Hypothalamus (tissue), 51 donors: ENCODE measurements at places on chromosomes 12 and 14.

- DNase-seq, result no peak
Observed at GRCh38 chr12:123384318-123384993, 524 bp downstream of the KMT5A start.

GRCh38 chr14:23709923-23710322 is 73.8 kb downstream of the DHRS2 start:
- DNase-seq, result no peak

- DNase-seq, result no peak
Observed at GRCh38 chr14:58414845-58415244, 12.5 kb downstream of the TIMM9 start.

DNA sequence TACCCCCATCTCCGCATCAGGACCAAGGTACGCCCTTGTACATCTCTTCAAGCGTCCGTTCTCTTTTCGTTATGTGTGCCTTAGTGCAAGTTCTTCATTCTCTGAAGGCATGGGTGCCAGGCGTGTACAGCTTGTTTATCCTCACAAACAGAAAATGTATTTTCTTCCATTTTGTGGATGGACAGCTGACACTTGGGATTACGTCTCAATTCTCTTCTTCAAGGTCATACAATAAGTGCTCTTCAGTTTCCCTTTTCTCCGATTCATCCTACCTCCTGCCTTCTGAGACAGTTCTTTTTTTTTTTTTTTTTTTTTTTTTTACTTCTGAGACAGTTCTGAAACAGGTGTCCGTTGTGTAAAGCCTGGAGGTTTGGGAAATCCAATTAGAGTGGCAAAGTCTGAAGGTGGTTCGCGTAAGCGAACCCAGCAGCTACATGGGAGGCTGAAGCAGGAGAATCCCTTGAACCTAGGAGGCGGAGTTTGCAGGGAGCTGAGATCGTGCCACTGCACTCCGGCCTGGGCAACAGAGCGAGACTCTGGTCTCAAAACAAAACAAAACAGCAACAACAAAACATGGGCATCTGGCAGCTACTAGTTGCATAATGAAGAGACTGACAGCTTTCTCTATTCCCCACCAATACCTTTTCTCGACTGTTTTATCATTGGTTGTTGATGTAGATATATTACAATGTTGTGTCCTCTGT is 734 bp downstream of the COX6A1 start:
- DNase-seq, result no peak

GRCh38 chr12:115375186-115375991 is 691.4 kb upstream of the TBX3 start:
- DNase-seq, result no peak

GRCh38 chr12:53265783-53266182 is 2.3 kb upstream of the ESPL1 start:
- DNase-seq, result no peak

DNA sequence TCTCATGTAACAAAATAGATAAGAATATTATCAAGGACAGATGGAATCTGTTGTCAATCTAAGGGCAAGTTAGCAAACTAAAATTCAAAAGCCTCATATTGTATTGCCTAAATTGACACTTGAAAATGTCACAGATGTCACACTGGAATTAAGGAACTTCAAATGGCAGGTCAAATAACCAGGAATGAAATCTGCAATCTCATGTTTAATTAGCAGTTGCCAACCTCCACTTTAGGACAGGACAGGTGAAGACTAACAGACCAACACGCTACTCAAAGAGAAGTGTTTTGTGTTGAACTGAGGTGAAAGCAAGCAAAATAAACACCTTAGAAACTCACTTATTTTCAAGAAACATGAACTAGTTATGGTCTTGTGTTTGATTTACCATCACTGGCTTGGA is 11.1 kb downstream of the KIF21A start:
- DNase-seq, result no peak

DNA sequence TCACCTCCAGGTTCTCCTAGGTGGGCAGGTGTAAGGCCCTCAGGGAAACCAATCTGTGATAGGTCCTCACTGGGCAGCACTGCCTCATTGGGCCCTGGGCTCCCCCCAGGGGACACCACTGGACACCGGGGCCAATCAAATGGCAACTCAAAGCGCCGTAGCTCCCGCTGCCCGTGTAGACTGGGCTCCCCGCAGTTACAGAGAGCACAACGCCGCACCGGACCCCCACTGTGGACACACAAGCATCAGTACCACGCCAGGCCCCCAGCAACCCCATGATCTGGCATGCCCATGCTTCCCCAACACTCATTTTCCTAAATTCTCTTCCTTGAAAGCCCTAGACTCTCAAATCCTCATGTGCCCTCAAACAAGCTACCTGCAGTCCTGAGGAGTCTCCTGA is 6.1 kb downstream of the KMT2D start:
- no peak for DNase-seq

DNA sequence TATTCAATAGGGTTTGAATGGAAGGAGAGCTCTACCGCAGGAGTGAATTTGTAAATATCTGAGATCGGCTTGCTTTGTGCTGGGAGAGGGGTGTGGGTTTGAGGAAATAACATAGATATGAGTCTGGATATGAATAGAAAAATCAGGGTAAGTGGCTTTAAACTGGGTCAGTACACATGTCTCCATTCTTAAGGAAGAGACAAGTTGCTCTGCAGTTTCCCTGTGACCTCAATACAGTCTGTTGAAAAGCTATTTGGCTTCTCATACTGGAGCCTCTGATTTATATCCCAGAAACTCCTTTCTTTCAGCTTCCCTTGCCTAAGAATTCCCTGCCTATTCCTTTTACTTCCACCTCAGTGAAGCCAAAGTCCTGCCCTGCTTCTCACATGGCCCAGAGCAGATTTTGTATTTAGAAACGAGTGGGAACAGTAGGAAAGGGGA is 153.5 kb upstream of the ATF7IP start:
- no peak for DNase-seq

DNA sequence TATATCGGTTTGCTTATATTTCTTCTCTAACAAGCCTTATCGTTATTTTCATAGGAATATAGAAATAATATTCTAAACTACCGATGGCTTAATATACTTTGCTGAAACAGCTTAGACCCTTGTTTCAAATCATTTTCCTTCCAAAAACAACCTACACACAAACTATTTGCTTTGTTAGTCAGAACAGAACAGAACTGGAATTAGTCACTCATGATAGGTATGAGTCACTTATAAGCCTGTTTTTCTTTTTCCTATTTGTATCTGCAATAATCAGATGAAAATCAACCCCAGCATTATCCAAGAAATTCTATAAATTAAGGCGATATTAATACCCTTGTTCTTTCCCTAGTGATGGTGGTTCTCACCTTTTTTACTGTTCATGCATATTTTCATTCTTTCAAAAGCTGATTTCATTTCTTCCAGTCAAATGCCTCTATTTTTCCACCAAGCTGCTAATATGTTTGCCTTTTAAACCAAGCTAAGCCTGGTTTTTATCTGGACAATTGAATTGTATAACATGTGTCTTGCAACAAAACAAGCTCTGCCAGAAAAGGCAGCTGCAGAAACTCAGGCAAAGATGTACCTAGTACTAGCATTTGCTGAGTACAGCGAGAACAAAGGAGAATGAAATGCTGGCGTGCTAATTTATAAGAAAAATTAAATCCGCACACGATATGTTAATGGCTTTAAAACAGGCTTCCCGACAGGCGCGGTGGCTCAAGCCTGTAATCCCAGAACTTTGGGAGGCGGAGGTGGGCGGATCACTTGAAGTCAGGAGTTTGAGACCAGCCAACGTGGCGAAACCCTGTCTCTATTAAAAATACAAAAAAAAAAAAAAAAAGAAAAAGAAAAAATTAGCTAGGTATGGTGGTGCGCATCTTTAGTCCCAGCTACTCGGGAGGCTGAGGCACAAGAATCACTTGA is 1418.2 kb downstream of the AACS start:
- DNase-seq, result no peak
